ENCODE measurements at places on chromosomes 5 and 9.

- DNase-seq = no peak
Measured at GRCh38 chr5:136703036-136703435, 337.7 kb upstream of the TRPC7 start.

DNA sequence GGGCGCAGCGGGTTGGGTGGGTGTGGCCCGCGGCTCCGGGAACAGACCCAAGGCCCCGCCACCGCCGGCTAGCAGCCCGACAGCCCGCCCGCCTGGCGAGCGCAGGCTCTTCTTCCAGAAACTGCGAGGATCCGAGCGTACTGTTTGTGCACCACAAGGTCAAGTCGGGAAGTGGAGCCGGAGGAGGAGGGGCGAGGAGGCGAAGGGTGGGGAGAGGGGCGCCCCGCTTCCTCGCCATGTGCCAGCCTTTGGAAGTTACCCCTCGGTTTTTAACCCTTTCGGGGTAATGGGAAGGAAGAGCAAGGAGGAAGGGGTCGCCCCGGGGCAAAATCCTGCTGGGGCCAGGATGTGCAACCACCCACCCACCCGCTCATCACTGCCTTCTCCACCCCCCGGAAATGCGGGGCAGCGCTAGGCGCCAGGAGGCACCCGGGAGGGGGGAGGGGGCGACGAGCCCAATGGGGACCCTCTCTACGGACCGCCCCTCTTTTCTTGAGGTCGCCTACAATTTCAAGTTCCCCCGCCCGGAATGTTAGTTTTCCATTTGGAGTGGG is 1.1 kb upstream of the JADE2 start:
- DNase-seq = peak; percentile 93

DNA sequence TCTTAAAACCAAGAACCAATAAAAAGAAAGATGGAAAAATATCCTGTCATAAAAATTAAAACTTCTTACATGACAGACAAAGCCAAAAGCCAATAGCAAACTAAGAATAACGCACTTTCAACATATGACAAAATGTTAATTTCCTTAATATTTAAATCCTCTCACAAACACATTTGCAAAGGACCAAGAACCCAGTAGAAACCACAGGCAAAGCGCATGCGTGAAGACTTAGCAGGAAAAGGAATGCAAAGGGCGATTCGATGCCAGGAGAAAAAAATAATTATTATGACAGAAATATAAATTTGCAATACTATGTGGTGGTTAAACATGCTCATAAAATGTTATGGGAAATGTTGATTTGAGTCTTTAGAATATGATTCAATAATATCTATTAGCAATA is 39.9 kb upstream of the OLFM1 start:
- no peak for DNase-seq

DNA sequence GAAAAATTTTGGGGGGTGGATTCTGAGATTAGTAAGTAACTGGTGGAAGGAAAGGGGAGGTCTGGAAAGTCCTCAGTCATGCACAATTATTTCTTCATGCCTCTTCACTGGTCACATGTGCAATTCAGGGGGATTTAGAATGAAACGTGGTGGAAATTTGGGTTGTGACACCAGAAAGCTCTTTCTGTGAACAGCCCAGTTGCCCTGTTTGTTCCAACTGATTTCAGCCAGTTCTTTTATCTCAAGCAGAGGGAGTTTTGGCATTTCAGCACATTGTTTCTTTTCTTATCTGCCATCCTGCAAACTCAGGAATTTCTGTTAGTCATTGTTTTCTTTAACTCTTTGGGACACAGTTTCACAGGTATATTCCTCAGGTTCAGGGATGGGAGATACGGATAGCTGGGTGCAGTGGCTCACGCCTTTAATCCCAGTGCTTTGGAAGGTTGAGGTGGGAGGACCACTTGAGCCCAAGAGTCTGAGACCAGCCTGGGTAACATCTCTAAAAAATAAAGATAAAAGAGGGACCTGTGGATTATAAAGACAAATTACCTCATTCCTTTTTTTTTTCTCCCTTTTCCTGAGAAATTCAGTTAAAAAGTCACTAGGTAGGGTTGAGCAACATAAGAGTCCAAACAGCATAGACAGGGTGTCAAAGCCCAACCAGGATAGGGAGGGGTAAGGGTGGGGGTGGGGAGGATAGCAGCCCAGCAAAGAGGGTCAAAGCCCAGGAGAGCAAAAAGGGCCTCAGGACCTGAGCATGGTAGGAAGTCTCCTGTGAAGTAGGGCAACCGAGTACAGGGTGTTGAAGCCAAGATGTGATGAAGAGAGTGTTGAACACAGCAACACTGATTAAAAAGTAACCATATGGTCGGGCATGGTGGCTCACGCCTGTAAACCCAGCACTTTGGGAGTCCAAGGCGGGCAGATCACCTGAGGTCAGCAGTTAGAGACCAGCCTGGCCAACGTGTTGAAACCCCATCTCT is 5.4 kb upstream of the B4GALT1 start:
- DNase-seq = no peak

- no peak for DNase-seq
Measured at GRCh38 chr9:110919050-110919435, 119.2 kb downstream of the LPAR1 start.

- peak; percentile 41 for DNase-seq
Measured at GRCh38 chr5:44665101-44665701, 143.5 kb upstream of the MRPS30 start.

GRCh38 chr9:86456416-86456815 is 102.2 kb upstream of the TUT7 start:
- no peak for DNase-seq

DNA sequence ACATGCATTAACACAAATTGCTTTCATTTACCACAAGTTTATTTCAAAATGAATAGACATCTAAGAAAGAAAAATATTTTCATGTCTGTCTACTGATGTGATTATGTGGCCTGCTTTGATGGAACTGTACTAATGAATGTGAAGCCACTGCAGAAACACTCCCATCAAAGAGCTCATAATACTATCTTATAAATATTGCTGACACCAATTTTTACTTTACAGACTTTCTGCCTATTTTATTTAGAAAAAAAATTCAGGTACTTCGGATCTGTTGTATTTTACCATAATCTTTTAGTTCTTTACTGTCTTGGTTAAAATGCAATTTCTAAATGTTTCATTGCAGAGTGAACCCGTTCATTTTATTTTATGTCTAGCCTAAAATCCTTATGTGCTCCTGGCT is 281.9 kb downstream of the ICE1 start:
- no peak for DNase-seq

DNA sequence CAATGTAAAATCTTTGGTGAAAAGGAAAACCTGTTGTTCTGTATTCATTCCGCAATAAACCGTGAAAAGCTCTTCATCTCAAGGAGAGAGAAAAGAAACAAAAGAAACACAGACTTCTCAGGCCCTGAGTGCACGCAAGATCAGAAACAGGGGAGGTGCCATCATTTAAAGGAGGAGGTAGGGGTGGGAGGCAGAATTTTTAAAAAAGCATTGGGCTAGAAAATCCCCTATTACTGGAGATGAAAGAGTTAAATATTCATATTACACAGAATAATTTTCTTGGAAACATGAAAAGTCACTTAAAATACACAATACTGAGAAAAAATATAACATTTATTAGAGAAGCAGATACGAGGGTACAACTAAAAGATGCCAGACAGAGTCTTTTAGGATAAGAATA is 56.3 kb downstream of the USP20 start:
- DNase-seq = no peak

GRCh38 chr5:33608344-33609041 is 167.7 kb downstream of the TARS1 start:
- peak; percentile 6 for DNase-seq

DNA sequence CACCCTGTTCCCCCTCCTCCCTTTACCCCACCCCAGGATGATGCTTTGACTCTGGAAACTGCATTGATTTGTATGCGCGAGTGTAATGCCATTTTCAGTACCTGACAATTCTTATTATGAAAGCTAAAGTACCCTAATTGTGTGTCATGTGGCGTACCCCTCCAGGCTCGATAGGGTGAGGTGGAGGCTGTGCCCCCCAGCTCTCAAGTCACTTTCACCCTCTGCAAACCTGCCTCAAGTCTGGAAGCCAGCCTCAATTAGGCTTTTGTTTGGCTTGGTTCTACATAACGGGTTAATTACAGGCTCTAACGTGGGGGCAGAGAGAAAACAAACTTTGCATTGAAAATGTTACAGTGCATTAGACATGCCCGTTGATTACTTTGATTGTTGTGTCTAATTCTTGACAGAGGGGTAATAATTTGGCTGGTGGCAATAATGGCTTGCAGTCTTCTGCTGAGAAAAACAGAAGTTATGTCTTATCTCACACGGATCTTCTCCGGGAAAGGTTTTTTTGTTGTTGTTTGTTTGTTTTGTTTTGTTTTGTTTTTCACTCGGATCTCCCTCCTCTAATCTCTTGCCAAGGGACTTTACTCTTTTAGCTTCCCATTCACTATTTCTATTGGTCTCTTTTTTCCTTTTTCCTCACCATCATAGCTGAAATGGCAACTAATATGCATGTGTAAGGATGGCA is 12.6 kb downstream of the ISL1 start:
- no peak for DNase-seq

Measured in foreskin fibroblast (primary cell).